ENCODE measurements at places on chromosomes 12 and 14.

DNA sequence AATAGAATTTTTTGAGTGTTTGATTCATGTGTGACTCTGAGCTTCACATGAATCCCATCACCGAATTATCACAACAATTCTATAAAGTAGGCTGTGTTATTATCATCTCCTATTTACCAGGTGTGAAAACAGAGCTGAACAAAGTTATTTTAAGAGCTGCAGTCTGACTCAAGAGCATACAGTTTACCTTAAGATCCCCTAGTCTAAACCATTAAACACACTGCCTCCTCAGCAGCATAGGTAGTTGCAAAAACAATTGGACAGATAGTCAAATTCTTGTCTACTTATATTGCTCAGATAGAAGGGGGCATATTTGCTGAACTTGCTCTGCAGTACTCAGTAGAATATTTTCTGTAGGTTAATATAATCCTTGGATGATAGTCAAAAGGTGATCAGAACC lies 219.8 kb upstream of the ATP2B1 start:
- DNase-seq, result no peak

GRCh38 chr12:79555028-79555925 lies 135.5 kb downstream of the PAWR start:
- DNase-seq, result peak; percentile 86

GRCh38 chr14:61132336-61132735 lies 148.8 kb downstream of the TMEM30B start:
- peak; percentile 55 for DNase-seq

GRCh38 chr14:100211366-100211765 lies 27.6 kb upstream of the YY1 start:
- no peak for DNase-seq

DNA sequence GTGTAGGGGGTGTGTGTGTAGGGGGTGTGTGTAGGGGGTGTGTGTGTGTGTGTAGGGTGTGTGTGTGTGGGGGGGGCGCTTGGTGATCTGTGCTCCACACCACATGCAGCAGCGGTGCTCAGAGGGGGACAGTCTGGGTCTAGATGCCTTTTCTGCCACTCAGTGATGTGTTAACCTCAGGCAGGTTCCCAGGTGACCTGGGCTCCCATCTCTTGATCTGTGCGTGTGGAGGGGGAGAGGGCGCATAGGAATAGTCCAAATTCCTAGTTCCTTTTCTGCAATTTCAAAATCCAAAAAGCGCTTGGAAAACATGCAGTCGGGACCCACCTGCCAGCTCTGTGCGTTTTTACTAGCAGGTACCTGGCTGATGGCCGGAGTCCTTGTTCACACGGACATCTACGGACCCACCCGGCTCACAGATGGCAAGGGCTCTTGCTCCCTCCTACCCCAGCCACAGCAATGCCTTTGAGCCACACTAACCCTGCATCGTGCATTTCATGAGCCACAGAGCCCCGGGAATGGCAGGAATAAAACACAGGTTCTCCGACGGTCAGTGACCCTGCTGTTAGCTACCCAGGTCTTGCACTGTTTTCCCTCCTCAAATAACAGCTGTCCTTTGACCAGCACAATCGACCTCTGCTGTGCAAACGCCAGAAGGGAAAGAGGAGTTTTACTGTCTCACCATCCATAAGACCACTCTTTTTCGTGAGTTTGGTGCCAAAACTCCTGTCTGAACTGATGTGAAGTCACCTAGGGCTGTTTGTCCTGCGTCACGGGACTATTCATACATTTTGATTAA lies 120.8 kb downstream of the GLT1D1 start:
- no peak for DNase-seq

GRCh38 chr14:77151245-77151644 lies 9.7 kb upstream of the ZDHHC22 start:
- DNase-seq, result no peak
